GM23248 (cell line): ENCODE measurements at places on chromosomes 2 and 18.
A peak's percentile ranks its signal among the peaks of the same experiment; 100 is the strongest.

DNA sequence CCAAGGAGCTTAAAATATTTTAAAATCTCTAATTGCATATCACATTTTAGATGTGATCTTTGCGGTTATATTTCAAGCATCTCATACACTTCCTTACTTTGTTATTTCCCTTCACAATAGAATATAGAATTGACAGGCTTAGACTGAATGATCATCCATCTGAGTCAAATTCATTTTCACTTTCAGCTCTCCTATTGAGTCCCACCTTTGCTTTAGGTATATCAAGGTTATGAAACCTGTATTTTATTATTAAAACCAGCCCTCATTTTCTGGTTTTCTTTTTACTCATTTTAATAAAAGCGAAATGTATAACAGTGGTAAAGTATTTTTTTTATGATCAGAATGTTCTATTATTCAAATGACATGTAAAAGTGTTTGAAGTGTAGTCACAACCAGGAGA, 162.9 kb upstream of the KYNU start:
- no peak for DNase-seq

GRCh38 chr2:40037303-40037702, 258.2 kb upstream of the THUMPD2 start:
- no peak for DNase-seq

- DNase-seq: peak; percentile 38
Measured at GRCh38 chr2:141554810-141555209, 576.0 kb downstream of the LRP1B start.

DNA sequence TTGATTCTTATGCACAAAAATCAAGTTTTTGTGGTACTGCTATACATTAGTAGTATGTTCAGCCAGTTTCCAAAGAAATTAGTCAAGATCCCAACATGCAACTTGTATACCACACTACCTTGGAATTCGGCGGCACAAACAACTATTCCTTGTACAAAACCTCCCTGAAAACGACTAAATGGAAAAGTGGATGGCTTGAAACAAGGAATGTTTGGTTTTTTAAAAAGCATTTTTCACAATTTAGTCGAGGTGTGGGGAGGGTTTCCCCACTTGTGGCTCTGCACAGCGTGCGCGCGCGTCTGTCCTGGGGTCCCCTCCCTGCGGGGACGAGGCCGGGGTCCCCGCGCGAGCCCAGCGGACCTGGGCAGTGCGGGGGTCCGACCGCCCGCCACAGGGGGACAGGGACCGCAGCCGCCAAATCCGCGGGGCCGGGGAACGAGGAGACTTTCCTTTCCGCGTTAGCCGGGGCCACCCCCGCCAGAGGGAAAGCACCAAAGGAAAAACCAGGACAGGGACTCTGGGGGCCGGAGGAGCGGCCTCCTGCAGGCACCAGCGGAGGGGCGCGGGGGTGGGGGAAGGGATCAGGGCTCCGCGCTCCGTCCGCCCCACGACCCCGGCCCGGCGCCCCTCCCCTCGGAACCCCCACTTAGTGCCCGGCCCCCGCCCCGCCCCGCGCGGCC, 534 bp upstream of the SOCS6 start:
- DNase-seq: peak; percentile 74

- no peak for DNase-seq
Measured at GRCh38 chr18:26357960-26358359, 131.7 kb downstream of the TAF4B start.

DNA sequence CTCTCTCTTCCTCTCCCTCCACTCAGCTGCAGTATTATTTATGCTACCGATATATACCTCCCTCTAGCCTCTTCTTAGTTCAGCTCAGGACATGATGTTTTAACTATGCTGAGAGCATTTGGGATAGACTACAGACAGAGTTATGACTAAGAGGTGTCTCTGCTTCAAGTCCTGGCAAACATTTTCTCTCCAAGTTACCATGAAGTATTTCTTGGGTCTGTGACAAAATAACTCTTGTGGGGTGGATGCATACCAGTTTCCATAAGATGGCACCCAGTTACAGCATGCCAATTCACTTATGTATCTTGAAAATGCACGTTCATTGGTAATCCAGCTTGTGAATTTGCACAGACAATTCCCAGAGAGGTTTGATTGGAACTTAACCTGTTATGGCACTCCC, 737.6 kb downstream of the SLC4A3 start:
- peak; percentile 91 for DNase-seq

DNA sequence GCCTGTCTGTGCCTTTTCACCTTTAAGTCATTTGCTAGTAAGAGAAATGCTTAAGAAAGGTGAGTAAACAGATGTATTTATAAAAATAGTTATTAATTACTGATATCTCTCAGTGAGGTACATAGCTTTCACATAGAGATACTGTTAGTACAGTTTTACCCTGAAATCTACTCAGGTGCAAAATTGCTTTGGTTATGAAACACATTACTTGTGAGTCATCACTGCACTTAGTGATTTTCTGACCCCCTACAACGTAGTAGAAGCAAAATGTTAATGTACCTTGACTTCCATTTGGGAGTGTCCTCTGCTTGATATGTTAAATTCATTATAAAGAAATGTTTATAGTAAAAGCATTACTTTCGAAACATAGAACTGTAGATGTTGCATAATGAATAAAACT, 6.5 kb downstream of the GLS start:
- peak; percentile 48 for DNase-seq

- peak; percentile 99 for DNase-seq
Measured at GRCh38 chr2:33069894-33070651, 123.3 kb downstream of the LTBP1 start.

GRCh38 chr18:23880931-23881617, 133.5 kb upstream of the TTC39C start:
- DNase-seq: no peak

- no peak for DNase-seq
Measured at GRCh38 chr2:71786291-71787107, 333.1 kb downstream of the DYSF start.

- DNase-seq: no peak
Measured at GRCh38 chr18:59909289-59910036, 9.7 kb downstream of the PMAIP1 start.

- peak; percentile 3 for DNase-seq
Measured at GRCh38 chr18:29123706-29124530, 947.0 kb upstream of the CDH2 start.

- DNase-seq: peak; percentile 63
Measured at GRCh38 chr18:55402731-55403405, 185.1 kb downstream of the TCF4 start.

DNA sequence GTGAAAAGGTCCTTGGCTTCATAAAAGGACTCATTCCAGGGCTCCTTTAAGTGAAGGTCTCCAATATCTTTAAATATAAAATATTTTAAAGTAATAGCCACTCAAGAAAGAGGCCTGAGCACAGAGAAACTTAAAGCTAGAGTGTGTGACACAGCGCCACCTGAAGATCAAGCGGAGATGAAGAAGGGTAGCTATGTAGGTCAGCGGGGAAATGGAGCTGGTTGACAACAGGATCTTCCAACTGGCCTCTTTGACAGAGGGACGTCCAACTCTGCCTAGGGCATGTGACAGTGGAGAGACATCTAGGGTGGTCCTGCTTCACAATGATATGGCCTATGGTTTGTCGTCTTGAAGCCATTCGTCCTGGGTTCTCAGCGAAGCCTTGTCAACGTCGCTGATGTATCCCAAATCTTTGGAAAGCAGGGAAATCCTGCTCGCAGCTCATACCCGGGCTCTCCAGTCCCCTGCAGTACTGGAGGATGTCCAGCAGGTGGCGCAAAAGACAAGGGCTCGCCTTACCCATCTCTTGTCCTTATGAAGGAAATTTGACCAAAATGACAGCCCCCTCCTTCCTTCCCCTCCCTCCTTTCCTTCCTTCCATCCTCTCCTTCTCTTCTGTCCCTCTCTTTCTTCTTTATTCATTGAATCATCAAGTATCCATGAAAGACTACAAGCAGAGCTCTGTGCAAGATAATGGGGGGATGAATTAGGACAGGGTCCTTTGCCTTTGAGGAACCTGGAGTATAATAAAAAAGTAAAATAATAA, 59.6 kb downstream of the LONRF2 start:
- DNase-seq: peak; percentile 50

GRCh38 chr2:18479947-18480369, 80.5 kb downstream of the RDH14 start:
- DNase-seq: peak; percentile 49

DNA sequence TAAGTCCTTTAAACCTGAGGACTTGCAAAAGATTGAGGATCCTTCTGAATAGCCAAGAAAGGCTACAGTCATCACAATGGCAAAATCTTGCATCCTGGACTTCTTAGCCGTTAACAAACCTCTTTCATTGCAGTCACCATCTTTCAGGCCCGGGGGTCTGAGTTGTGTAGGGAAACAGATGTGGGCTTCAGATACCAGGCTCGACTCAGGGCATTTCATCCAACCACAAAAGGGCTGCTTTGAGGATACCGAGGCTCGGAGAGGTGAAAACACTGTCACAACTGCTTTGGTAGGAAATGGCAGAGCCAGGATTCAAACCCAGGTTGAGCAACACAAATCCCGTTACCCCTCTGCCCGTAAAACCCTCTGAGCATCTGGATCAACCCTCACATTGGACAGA, 147.4 kb downstream of the TFCP2L1 start:
- DNase-seq: no peak

DNA sequence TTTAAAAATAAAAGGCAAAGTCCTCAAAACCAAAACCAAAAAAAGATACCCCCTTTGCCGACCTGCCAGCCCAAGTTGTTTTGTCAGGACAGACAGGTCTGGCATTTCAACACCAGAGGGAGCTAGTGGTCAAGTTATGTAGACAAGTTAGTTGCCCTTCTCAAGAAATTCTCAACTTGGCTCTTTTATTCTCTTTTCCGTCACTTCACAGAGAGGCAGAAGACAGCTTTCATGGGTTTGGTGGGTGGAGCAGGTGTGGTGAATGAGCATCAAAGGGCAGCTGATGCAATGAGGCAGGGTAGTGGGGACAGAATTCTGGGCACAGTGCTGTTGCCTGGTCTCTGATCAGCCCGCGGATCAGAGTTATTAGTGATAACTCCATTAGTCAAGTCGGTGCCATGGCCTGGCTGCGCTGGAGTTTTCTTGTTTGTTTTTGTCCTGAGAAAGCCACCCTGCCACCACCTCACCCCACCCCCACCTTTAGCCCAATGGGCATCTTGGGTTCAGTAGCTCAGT, 303.7 kb upstream of the EPAS1 start:
- peak; percentile 87 for DNase-seq

DNA sequence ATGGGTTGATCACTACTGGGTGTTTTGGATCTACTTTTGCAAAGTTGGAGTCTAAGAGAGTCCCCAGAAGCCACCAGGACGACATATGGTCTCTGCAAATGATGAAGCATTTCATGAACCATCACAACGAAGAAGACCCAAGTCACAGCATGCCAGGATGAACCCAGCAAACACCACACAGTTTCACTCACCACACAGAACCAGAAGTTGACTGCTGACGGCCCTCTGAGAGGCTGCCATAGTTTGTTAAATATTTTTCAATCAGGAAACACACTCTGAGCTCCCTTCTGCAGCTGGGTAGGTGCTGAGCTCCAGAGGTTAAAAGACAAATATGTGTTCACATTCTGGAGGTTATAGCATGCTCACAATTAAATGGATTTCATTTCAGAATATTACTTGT, 271.4 kb downstream of the DCDC2C start:
- DNase-seq: no peak

GRCh38 chr18:62841405-62841804, 126.1 kb downstream of the PHLPP1 start:
- no peak for DNase-seq

- peak; percentile 67 for DNase-seq
Measured at GRCh38 chr18:36756242-36756641, 72.6 kb downstream of the TPGS2 start.

DNA sequence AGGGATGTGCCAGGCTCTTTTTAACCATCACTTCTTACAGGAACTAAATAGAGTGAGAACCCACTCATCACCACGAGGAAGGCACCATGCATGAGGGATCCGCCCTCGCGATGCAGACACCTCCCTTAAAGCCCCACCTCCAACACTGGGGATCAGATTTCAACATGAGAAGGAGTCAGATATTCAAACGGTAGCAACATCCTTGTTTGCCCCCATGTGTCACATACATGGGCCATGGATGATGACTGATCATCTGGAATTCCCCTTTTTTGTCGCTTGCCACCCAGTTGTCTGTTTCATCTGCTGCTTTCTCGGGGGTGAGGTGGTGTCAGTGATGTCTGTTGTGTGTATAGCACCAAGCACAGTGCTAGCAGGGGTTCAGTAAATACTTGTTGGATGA, 57.9 kb downstream of the NCK2 start:
- DNase-seq: no peak

GRCh38 chr2:107932979-107933378, 53.3 kb upstream of the SLC5A7 start:
- DNase-seq: peak; percentile 44

GRCh38 chr2:226794751-226795171, 4.9 kb downstream of the IRS1 start:
- peak; percentile 74 for DNase-seq

GRCh38 chr2:45793305-45793962, 142.0 kb downstream of the PRKCE start:
- DNase-seq: no peak

DNA sequence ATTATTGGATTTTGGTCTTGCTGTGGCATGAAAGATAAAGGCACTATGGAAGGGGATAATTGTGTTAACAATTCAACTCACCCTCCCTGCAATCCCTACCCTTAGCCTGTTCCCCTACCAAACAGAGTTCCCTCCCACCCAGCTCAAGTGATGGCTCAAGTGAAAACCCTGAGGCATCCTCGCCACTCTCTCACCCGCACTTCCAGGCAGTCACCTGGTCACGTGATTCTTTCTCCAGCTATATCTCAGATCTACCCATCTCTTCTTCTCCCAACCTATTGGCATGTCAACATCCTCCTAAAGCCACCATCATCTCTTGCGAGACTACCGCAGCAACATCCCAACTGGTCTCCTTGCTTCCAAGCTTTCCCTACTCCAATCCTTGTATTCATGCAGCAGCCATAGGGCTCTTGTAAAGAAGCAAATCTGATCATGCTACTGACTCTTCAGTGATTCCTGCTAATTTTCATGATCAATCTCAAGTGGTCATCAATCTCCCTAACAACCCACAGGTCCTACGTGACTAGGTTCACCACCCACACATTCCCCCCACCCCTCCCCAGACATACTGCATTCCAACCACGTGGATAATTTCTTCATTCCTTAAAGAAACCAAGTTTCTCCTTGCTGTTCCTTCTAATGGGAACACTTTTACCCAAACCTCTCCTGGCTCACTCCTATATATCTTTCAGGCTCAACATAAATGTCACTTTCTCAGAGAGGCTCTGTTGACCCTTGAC, 66.7 kb downstream of the MBD2 start:
- DNase-seq: peak; percentile 24

- DNase-seq: no peak
Measured at GRCh38 chr2:238870261-238870660, 22.4 kb downstream of the TWIST2 start.

DNA sequence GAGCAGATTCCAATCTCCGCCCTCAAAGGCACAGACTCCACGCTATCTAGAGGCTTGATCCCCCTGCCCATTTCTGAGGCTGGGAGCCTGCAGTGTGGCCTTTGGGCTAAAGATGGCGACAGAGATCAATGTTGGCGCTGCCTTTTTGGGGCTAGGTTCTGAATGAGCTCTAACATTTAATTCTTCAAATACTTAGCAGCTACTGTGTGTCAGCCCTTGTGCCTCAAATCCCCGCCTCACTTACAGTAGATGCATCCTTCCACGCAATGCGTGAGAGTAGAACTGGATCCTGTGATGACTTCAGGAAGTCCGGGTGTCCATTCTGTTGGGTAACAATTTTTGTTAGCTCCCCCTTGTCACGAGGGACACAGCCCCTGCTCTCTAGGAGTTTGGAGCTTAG, 12.4 kb downstream of the IL1F10 start:
- peak; percentile 75 for DNase-seq
